ENCODE measurements at places on chromosomes 6 and 20. TPM values are rescaled to one million over a fixed set of nuclear protein-coding genes. Genes with fewer than 3 reads are reported as not detected.

NHLRC1 gene
- polyA plus RNA-seq = 3.0 TPM

GTSF1L gene
- not detected for polyA plus RNA-seq

SNAI1 gene
- polyA plus RNA-seq = 2.9 TPM

CGA gene
- polyA plus RNA-seq = not detected

CPNE5 gene
- polyA plus RNA-seq = 5.5 TPM

ARMH2 gene
- 0.10 TPM for polyA plus RNA-seq

SOX18 gene
- polyA plus RNA-seq = 3.0 TPM

SCUBE3 gene
- not detected for polyA plus RNA-seq

MRAP2 gene
- 3.5 TPM for polyA plus RNA-seq

TFAP2D gene
- not detected for polyA plus RNA-seq

NRM gene
- polyA plus RNA-seq = 13.8 TPM

JAG1 gene
- 3.9 TPM for polyA plus RNA-seq

PRSS35 gene
- polyA plus RNA-seq = not detected

LTV1 gene
- 22.2 TPM for polyA plus RNA-seq

XKR7 gene
- not detected for polyA plus RNA-seq

SMLR1 gene
- polyA plus RNA-seq = not detected

LPIN3 gene
- 50.9 TPM for polyA plus RNA-seq

TPD52L1 gene
- 21.8 TPM for polyA plus RNA-seq

PSMB8 gene
- 199 TPM for polyA plus RNA-seq

TFAP2C gene
- polyA plus RNA-seq = 0.99 TPM

SLC13A3 gene
- polyA plus RNA-seq = not detected

LTB gene
- polyA plus RNA-seq = 2.5 TPM

C20orf141 gene
- polyA plus RNA-seq = not detected

MUC22 gene
- polyA plus RNA-seq = not detected

GJA1 gene
- polyA plus RNA-seq = 3.0 TPM

SLC32A1 gene
- polyA plus RNA-seq = not detected
